ENCODE measurements at places on chromosomes 5 and 9.
A peak's percentile ranks its signal among the peaks of the same experiment; 100 is the strongest.

GRCh38 chr9:36173861-36174260 lies 4.7 kb downstream of the CCIN start:
- DNase-seq = no peak

DNA sequence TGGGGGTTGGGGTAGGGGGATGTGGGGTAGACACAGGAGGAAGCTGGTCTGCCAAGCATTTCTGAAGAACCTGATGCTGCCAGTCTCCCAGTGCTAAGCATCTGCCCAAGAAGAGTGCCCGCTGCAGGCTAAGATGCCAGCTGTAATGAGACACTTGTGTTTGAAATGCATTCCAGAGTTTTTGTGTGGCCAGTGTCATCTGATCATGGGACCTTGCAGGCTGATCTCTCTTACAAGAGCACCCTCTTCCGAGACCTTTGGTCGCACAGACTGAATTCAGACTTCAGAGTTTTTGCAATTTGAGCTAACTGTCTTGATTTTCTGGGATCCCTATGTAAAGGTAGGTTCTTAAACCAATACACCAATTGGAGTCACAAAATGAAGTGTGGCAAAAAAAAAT lies 58.1 kb downstream of the DENND1A start:
- DNase-seq = no peak

- DNase-seq = no peak
Measured at GRCh38 chr5:18276939-18277338, 642.7 kb downstream of the TAF11L14 start.

DNA sequence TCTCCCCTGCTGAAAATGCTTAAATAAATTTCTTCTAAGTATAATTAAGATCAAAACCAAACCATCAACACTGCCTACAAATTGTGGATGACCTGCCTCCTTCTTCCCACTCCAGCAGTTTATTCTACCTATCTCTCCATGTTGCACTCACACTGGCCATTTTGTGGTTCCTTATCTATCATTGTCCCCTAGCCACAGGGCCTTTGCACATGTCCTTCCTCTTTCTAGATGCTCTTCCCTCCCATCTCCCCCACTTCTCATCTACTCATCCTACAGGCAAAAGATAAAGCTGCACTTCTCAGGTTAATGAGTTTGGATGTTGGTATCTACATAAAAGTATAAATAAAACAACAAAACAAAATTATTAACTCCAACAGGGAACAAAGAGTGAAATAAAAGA lies 70.6 kb upstream of the CCNG1 start:
- no peak for DNase-seq

GRCh38 chr9:136526625-136527066 lies 19.2 kb downstream of the NOTCH1 start:
- no peak for DNase-seq

DNA sequence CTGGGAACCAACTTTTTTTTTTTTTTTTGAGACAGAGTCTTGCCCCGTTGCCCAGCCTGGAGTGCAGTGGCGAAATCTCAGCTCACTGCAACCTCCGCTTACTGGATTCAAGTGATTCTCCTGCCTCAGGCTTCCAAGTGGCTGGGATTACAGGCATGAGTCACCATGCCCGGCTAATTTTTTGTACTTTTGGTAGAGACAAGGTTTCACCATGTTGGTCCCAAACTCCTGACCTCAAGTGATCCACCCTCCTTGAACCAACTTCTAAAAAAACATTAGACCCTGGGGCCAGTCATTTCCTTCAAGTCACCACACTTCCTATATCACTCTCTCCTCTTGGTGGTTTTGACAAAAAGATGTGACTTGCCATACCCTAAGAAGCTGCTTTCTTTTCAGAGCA lies 10.9 kb upstream of the SHROOM1 start:
- DNase-seq = no peak

- peak; percentile 42 for DNase-seq
Measured at GRCh38 chr5:168875832-168876231, 296.7 kb upstream of the PANK3 start.

DNA sequence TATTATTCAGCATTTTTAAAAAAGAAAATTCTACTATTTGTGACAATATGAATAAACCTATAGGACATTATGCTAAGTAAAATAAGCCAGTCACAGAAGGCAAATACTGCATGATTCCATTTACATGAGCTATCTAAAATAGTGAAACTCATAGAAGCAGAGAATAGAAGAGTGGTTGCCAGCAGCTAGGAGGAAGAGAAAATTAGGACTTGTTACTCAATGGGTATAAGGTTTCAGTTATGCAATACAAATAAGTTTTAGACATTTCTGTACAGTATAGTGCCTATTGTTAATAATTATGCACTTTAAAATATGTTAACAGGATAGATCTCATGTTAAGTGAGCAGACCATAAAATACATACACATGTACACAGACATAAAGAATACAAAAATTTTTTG lies 73.8 kb upstream of the SPINK5 start:
- no peak for DNase-seq

- no peak for DNase-seq
Measured at GRCh38 chr9:9719373-9720112, 893.3 kb downstream of the PTPRD start.

- DNase-seq = no peak
Measured at GRCh38 chr5:116428966-116429365, 145.7 kb downstream of the SEMA6A start.

DNA sequence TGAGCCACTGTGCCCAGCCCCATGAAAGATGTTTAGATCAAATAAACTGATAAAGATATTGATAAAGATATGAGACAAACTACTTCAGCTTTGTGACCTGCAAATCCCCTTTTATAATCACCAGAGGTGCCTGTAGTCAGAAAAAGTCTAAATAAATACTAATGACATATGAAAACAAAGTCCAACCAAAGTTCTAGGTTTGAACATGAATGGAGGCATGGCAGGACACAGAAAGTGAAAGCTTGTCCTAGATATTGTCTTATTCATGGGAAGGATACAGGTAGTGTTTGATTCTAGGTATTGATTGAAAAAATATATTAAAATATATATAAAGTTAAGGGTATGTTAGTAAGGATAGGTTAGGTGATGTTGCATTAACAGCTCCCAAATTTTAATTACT lies 24.6 kb upstream of the PSAT1 start:
- no peak for DNase-seq

- DNase-seq = no peak
Measured at GRCh38 chr5:69416180-69416579, 1.3 kb downstream of the MARVELD2 start.

DNA sequence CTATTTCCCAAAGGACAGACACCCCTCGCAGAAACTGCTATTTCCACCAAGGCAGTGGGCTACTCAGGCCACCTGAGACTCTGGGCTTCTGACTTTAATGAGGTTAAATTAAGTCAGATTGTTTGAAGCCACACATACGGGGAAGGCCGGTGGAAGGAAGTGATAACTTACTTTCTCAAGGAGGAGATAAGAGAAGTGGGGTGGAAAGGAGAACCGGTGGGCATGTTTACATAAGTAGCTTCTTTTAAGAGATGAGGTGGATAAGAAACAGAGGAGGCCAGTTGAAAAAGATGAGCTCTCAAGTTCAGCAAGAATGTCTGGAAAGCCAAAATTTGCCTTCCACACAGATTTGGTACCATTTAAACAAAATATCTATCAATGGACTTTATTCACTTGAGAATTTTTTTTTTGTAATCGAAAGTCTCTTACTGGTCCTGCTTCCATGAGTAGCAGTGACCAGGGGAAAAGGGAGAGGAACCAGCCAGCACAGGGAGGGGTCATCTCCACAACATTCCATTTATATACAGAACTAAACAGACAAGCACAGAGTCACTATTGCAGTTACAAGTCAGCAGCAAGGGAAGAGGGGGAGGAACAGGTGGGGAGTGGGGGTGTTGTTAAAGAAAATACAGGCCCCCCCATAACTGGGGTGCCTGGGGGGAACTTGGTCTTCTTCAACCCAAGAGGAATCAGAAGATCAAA lies 20.0 kb downstream of the CCDC125 start:
- DNase-seq = no peak

GRCh38 chr9:20377790-20378189 lies 244.5 kb downstream of the MLLT3 start:
- no peak for DNase-seq

DNA sequence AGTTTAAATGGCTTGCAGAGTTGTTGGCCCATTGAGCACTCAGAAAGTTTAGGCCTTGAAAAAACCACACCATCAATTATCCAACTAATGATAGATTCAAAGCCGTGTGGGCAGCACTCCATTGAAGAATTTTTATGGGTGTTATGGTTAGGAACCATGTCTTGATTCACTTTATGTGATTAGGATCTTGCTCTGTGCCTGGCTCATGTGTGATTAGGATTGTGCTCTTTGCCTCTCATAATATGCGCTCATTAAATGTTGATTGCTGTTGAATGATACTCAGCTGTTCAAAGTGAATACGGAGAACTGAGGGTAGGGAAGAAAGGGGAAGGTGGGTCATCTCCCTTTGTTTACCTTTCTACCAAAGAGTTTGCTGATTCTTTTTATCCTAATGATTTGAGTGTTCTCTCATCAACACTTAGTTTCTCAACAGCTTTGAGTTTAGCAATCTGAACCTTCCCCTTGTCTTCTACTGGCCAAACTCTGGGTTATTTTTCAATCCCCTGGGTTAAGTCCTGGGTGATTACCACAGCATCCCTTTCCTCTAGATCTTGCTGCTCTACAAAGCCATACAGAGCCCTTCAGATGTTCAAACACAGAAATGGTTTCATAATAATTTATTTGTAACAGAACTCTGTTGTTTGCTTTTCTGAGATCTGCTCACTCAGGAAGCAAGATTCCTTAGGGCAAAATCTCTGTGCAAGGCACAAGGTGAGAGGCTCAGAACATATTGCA lies 668.8 kb upstream of the RGMB start:
- no peak for DNase-seq

DNA sequence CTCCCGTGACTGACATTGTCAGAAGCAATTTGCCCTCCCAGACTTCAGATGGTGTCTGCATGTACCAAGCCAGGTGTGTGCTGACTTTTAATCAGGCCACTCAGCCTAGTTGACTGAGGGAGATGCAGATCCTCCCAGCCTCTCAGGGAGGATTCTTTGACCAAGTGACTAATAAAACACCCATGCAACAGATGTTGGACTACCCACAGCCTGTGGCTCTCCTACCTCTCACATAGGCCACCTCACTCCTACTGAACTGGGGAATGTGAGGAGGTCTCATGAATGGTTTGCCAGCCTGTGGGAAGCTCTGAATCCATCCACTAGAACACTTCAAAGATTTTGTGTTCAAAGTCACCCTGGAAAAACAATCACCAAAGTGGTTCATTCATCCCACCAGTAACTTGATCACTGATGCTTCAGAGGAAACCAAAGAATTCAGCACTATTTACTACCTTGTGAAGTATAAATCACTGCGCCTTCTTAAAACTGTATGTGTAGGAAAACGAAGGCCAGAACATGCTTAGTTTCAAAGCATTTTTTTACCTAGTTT lies 80.1 kb downstream of the ESM1 start:
- DNase-seq = peak; percentile 14

DNA sequence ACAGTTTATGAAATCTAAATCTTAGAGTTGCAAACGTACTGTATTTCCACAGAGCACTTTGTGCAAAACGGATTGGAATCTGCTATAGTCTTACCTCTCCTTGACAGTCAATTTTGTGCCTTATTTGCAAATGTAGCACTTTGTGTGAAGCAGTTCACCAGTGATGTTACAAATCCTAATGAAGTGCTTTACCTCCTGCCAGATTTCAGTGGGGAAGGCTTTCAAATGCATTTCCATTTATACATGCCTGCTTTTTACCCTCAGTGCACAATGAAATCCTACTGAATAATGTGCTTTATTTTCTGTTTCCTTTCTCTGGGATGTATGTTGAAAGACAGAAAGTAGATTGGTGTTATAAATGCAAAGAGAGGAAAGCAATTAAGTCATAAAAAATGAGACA lies 2141.6 kb upstream of the C9orf72 start:
- DNase-seq = no peak
